Fibroblast of villous mesenchyme (primary cell): ENCODE measurements at places on chromosomes 5 and 9.

DNA sequence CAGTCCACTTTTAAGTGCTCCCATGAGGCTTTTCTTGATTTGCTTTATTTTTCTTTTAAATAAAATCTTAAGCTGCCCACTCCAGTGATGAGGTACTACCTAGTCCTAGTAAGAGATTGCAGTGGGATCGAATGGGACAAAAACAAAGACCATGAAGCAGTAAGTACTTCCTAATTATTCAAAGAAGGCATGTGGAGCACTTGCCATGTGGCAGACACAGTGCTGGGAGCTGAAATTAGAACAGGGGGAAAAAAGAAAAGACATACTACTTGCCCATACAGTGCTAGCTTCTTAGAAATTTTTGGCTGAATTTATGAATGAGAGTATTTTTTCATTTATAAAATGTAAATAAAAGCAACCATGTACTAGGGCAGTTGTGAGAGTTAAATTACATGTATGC is 239.9 kb upstream of the TNC start:
- DNase-seq: no peak

GRCh38 chr5:175872287-175873087 is 1.1 kb downstream of the CPLX2 start:
- DNase-seq: no peak

- DNase-seq: no peak
Measured at GRCh38 chr9:110114086-110114858, 93.7 kb downstream of the C9orf152 start.

- no peak for DNase-seq
Measured at GRCh38 chr9:134215420-134215698, 51.0 kb upstream of the RNU6ATAC start.
